Stimulated activated naive B cell treated with anti-CD40 and anti-IgM and Interleukin-4, amounts not matched to agents 10 μg/mL and 1 μg/mL and 100 μg/mL, for 72 hours (primary cell): ENCODE measurements at places on chromosomes 2 and 18.

- DNase-seq: no peak
Measured at GRCh38 chr18:37565101-37565976, at the start of gene CELF4. Gene CELF4 (minus strand): TSS chr18:37565798.

DNA sequence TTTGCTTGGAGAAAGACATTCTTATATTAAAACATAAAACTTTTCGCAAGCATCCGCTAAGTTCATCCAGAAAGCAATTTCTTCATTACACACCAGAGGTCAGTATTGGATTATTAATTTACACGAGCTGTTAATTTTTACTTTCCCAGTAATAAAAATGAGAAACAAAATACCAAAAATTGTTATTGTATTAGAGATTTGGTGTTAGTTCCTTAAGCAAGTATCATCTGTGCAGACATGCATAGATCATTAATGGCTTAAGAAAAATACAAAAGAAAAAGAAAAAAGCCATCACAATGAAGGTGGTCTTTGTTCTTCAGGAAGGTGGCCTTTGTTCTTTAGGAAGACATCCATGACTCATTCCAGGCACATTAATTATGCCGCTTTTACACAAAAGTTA lies 53.6 kb upstream of the HNMT start:
- no peak for DNase-seq

DNA sequence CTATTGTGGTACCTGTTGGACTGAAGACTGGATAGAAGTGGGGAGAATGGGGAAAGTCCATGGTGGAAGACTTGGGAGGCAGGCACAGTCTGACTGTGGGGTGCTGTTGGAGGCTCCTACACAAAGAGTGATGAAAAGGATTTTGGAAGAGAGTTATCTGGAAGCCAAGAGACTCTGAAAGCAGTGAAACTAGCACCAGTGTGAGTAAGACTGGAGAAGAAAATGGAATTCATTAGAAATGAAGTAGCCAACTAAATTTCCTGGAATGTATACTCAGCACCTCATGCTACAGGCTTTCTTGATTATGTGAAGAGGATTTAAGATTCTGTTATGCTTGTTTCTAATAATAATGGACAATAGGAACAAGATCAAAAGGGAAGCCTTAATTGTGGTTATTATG lies 27.7 kb downstream of the ELP2 start:
- no peak for DNase-seq

GRCh38 chr2:157244691-157245090 lies 12.8 kb upstream of the GALNT5 start:
- no peak for DNase-seq

- DNase-seq: no peak
Measured at GRCh38 chr18:25231327-25231691, 120.7 kb downstream of the ZNF521 start.

DNA sequence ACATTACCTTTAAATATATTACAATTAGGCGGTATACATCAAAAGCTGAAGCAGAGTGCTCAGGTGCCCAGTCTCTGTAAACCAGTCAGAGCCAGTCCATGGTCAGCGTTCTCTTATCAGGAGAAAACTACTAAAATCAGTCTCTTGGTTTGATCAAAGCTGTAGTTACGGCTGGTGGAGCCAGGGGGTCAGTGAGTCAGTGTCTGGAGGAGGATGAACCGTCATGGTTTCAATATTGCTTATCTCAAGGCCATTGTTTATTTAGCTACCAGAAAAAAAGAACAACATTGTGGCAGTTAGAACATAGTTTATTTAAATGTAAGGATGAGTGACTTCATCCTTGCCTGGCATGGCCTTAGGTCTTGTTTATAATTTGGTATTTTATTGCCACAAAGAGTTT lies 71.3 kb upstream of the NYAP2 start:
- DNase-seq: no peak

GRCh38 chr18:23330423-23330822 lies 122.7 kb upstream of the RIOK3 start:
- peak; percentile 80 for DNase-seq

- no peak for DNase-seq
Measured at GRCh38 chr2:227132986-227133385, 31.0 kb downstream of the COL4A4 start.

DNA sequence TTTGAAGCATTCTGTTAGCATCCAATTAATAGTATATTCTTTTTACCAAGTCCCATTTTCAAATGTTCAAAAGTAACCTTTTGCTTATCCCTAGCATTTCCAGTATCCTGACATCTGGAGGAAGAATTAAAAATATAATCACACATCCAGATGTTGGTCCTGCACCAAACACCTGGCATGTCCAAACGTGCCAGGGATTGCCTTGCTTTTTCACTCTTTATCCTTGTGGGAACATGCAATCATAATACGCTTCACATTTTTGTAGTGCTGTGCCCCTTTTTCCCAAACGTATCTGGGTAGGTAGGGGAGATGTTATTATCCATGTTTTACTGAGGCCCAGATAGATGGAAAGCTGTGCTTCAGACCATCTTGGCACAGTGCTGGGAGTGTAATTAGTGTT lies 133.0 kb downstream of the TPGS2 start:
- no peak for DNase-seq

DNA sequence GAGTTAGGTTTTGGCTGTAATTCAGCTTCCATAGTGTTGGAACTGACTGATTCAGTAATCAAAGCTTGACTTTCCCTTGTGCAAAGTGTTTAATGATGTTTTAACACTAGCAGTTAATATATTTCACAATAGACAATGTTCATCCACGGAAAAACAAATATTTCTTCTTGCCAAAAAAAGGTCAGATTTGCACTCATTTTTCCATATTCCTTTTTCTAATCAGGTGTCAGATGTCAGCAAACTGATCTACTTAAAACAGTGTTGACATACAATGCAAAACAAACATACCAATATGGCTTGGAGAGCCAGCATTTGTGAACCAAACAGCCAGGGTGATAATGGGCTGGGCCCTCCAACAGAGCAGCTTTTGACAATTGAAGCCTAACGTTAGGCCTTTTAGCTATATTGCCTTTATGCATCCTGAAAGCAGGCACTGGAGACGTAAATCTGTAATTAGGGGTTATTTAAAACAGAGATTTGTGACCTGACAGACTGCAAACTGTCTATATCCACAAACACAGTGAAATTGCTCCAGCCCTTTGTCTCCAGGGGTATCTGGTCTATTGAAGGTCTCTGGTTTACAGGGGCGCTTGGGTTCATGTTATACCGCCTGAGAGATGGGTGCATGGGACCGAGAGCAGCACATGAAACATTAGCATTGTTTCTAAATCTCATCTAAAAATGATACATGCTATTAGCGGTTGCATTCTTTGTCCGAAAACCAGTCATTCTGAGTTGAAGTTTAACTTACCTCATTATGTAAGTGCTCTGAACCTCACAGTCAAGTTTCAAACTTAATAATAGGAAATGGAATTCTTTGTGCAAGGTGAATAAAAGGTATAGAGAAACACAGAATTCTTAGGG lies 7.1 kb upstream of the CDCA7 start:
- no peak for DNase-seq

DNA sequence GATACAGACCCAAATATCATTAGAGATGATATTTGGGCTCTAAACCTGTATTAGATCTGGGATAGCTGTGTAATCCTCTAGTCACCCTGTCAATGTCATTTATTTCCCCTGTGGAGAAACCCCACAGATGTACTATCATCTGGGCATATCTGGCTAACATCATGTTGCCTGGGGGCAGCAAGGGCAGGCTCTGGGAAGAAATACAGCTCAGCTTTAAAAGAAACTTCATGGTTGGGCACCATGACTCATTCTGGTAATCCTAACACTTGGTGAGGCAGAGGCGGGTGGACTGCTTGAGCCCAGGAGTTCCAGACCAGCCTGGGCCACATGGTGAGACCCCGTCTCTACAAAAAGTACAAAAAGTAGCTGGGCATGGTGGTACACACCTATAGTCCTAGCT lies 282.5 kb downstream of the SLC8A1 start:
- DNase-seq: no peak

DNA sequence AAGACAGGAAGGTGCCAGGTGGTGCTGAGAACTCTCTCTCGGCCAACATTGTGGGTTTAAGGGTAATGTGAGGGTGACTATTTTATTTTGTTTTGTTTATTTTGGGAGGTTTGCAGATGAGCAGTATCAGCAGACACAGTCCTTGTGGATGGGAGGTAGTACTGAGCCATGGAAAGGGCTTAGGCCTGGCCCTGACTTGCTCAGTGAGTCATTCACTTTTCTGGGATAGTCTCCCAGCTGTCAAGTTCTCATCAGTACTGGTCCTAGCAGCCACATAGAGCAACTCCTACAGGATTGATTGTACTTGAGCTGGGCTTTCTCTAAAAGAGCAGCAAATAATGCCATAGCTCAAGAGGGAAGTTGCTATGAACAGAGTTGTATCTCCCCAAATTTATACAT lies 175.2 kb downstream of the LOXHD1 start:
- DNase-seq: no peak

DNA sequence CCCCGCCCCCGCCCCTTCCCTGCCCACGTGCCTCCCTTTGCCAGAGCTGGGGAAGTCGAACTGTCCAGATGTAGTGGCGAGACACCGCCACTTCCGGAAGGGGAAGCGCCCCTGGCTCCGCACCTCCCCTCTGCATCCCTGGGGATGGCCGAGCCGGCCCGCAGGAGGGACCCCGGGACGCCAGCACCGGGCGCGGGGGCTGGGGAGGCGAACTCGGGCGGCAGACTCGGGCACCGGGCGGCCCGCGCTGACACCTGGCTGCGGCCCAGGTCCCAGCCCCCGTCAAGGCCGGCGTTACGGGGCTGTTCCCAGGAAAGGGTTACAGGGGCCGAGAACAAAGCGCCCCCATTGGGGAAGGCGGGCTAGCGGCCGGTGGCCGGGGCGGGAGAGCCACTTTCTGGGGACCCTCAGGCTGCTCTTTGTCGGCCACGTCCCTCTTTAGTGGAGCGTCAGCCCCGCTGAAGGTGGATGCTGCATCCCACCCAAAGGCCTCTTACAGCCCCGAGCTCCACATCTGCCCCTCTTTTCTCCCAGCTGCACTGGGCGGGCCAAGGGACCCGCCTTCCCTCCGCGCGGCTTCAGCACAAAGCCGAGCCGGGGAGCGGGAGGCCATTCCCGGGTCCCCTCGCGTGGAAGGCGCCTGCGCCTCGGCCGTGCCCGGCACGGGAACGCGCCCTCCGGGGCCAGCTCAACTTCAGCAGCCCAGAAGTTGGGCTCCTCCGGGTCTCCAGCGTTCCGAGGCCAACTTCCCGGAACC lies 1.3 kb downstream of the SDC1 start:
- DNase-seq: peak; percentile 11

DNA sequence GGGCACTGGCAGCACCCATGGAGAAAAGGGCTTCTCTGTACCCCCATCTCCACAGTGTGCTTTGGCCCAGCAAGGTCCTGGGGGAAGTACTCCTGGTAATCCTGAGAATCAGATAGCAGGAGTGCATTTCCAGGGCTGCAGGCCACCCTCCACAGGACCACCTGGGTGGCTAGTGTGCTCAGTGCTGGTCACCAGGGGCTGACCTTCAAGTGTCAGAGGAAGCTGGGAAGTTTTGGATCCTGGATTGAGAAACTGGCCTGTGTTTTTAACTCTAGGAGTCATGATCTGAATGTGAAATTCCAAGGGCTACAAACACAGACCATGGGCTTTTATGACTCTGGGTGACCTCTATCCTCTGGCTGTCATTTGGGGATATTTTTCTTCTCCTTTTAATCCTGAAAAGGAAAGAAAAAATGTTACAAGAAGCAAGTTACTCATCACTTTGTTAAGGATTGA lies 9.3 kb downstream of the RHOB start:
- DNase-seq: no peak

DNA sequence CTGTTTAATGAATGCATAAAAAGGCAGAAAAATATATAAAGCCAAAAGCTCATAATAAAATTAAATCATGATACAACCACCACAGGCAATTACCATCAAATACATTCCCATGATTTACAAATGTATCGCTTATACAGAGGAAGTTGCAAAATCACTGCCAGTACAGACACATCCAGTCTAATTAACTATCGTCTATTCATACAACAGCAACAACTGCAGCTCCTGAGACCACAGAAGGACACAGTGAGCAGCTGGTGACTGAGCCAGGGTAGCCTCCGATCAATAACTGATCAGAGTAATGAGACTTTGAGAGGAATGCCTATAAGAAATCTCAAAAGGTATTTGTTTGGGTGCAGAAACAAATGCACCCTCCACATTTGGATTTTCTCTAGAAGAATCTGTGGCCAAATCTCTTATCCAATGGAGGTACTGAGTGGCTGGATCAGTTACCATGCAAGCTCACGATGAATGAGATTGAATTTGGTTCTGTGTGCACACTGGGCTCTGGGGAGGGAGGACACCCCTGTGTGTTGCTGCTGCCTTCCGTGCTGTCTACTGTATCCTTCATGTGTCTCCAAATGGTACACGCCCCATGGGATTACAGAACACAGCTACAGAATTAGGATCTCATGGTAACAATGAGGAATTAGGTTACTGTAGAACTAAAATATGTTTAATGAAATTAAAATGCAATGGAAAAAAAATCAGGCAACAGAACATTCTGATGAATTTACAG lies 119.6 kb downstream of the MBP start:
- DNase-seq: no peak

GRCh38 chr2:70746094-70746974 lies 21.7 kb downstream of the ADD2 start:
- no peak for DNase-seq

- DNase-seq: no peak
Measured at GRCh38 chr2:181462033-181462432, 4.8 kb downstream of the ITGA4 start.

GRCh38 chr2:56834686-56835085 lies 650.9 kb downstream of the CCDC85A start:
- DNase-seq: no peak

DNA sequence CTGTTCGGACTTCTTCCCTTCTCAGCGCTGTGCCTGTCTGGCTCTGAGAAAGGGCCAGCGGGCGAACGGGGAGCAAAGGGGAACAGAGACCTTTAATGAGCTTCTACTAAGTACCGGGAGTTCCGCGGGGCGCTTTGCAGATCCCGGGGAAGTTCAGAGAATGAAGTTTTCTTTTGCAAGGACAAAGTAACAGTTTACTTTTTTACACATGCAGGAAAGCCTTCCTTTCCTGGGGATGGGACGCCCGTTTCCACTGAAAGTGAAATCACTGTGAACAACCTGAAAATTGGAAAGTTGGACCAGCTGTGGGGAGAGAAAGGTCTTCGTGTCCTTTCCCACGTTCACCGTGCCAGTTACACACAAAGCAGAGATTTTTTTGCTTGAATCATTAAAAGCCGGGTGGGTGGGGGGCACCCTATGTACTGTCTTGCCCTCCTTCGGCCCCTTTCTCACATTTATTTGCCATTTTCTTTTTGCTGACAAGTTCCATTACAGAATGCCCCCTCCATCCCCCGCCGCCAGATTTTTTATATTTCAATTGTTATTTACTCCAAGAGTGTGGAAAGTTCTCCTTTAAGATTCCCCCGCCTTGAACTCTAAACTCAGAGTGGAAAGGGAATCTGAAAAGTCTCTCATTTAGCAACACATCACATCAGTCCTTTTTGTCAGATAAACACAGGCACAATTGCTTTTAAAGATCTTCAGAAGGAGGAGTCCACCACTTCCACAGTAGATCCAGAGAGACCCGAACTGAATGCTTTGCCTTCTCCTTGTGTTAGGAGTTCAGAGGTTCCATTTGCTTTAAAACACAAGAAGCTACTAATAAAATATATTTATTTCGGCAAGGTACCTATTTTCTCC lies 1.1 kb upstream of the FN1 start:
- DNase-seq: no peak

- no peak for DNase-seq
Measured at GRCh38 chr2:240646176-240646899, 21.1 kb downstream of the GPR35 start.

GRCh38 chr2:22634167-22634566 lies 750.8 kb upstream of the KLHL29 start:
- DNase-seq: no peak
